Heart right ventricle (tissue), 16 donors: ENCODE measurements at places on chromosomes 7 and 10. TPM values are rescaled to one million over a fixed set of nuclear protein-coding genes. Genes with fewer than 3 reads are reported as not detected.

- peaks cover 2% of the 10 kb centered on the region for H3K4me1 ChIP-seq
- H3K36me3 ChIP-seq: no peaks in the 10 kb centered on the region
- H3K27me3 ChIP-seq: no peaks in the 10 kb centered on the region
- no peak overlapping the region for H3K4me3 ChIP-seq
- no peak overlapping the region for H3K27ac ChIP-seq
These were observed 233.7 kb upstream of the PTN start for GRCh38 chr7:137577184-137577583.

DNA sequence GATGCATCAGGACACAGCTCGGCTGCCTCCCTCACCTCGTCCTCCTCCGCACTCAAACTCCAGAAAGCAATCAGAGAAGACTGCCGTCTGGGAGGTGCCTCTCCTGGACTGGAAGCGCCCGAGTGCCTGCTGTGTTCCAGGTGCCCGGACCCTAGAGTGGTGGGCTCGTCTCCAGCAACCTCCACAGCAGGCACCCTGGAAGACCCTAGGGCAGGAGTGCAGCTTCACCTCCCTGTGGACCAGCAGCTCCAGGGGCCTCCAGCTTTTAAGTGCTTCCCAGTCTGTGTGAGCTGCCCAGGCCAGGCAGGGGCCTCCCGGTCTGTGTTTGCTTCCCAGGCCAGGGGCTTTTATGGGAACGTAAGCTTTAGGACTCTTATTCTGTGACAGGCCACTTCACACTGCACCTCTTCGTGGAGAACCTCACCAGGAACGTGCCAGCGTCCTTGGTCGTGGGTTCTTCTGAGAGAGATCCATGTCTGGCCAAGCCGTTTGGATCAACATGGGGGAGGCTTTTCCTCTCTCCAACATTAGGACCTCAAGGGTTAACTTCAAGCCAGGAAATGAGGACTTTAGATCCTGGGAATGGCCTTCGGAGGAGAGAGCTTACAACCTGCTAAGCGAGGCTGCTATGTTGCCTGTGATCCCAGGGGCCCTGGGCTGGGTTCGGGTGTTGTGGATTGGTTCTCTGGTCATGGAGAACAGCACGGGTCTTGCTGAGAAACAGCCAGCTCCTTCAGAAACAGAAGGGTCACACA is 5.9 kb upstream of the PWWP2B start:
- H3K4me1 ChIP-seq: peaks cover 15% of the 10 kb centered on the region
- H3K36me3 ChIP-seq: no peaks in the 10 kb centered on the region
- no peaks in the 10 kb centered on the region for H3K27me3 ChIP-seq
- no peak overlapping the region for H3K27ac ChIP-seq
- H3K4me3 ChIP-seq: no peak overlapping the region
- no peak for DNase-seq

DNA sequence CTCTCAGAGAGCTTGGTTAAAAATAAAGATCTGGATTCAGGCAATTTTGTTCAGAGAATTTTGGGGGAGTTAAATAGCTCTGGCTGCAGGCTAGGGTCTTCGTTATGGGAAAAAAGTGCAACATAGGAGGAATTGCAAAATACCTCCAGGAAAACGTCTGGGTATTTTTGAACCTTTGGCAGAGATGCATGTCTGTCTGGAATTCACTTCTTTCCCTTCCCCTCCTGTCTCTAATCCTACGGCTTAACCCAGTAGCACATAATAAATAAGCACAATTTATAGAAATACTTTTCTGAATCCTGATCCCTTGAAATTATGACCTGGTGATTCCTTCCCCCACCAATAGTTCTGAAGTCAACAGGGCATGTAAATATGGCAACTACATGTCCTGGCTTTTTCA is 19.3 kb upstream of the NUP205 start:
- no peak for DNase-seq
- no peaks in the 10 kb centered on the region for H3K27me3 ChIP-seq

DNA sequence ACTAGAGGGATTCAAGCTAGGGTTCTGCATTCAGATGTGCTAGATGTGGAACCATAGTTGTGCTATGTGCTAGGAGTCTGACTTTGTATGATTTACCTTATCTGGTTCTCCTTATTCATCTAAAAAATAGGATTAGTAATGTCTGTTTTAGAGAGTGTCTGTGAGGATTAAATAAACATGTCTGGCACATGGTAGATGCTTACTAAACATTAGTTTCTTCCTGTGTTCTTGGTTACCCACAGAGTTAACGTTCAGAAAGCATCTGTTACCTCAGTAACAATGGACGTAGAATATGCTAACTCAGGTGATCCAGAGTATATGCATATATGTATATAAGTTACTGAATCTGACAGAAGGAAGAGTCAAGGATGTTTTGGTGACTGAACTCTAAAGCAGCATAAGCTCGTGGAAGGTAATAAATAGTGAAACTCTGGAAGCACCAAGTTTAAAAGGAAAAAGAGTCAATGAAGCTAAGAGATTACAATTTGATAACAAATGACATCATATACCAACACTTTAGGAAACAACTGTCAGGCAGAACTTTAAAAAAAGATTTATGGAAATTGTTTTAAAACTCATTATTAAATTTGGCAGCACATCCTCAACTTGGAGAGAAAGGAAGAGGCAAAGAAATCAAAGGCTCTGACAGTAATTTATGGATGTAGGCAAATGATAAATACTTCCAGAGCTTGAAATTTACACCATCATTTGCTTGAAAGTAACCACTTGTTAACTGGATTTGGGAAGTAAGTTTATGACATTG is 127.0 kb downstream of the CCNY start:
- peaks cover 84% of the 10 kb centered on the region for H3K4me1 ChIP-seq
- H3K4me3 ChIP-seq: no peak overlapping the region
- DNase-seq: no peak
- H3K27me3 ChIP-seq: no peaks in the 10 kb centered on the region

GRCh38 chr10:125514206-125515162 is 168.5 kb downstream of the TEX36 start:
- H3K4me3 ChIP-seq: no peak overlapping the region
- no peaks in the 10 kb centered on the region for H3K4me1 ChIP-seq
- no peaks in the 10 kb centered on the region for H3K27me3 ChIP-seq
- H3K27ac ChIP-seq: no peak overlapping the region
- no peak for DNase-seq

DNA sequence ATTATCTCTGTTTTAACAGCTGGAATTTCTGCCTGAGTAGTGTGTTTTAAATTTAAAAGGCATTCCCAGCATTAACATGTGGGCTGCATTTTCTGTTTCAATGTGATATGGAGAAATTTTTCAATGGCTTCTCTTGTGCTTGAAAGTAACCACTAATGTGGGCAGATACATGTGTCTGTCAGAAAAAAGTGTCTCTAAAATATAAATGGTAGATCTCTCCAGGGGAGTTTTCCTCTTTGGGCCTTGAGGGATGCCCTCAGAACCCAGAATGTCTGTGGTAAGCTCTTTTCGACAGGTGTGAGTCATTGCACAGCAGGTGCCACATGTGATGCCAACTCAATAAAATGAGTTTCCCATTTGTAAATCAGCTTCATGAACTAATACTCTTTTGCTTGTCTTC is 221.1 kb downstream of the SEMA3E start:
- no peaks in the 10 kb centered on the region for H3K36me3 ChIP-seq
- no peak overlapping the region for H3K4me3 ChIP-seq
- H3K27me3 ChIP-seq: no peaks in the 10 kb centered on the region
- no peak overlapping the region for H3K27ac ChIP-seq
- DNase-seq: no peak
- H3K4me1 ChIP-seq: no peaks in the 10 kb centered on the region

The LIPK gene
- not detected for total RNA-seq
